Aorta (tissue), 5 donors: ENCODE measurements at places on chromosomes 7 and 10. TPM values are rescaled to one million over a fixed set of nuclear protein-coding genes. Genes with fewer than 3 reads are reported as not detected.

Gene KIF5B
- 111 TPM for total RNA-seq

Gene SMKR1
- total RNA-seq: not detected

Gene BICC1
- total RNA-seq: 17.3 TPM

GRCh38 chr10:110912374-110912773, 6.6 kb downstream of the BBIP1 start:
- H3K4me3 ChIP-seq: no peak overlapping the region
- DNase-seq: no peak
- H3K36me3 ChIP-seq: no peaks in the 10 kb centered on the region
- no peak overlapping the region for H3K27ac ChIP-seq
- no peaks in the 10 kb centered on the region for H3K27me3 ChIP-seq

- no peaks in the 10 kb centered on the region for H3K4me1 ChIP-seq
- no peaks in the 10 kb centered on the region for H3K36me3 ChIP-seq
- no peaks in the 10 kb centered on the region for H3K27me3 ChIP-seq
- no peak overlapping the region for H3K27ac ChIP-seq
- no peak for DNase-seq
- H3K4me3 ChIP-seq: no peak overlapping the region
These were observed 53.0 kb downstream of the ARHGAP12 start for GRCh38 chr10:31875608-31876007.

- no peak overlapping the region for H3K27ac ChIP-seq
- DNase-seq: no peak
- H3K36me3 ChIP-seq: no peaks in the 10 kb centered on the region
- H3K4me1 ChIP-seq: no peaks in the 10 kb centered on the region
- no peak overlapping the region for H3K4me3 ChIP-seq
These were observed 20.0 kb upstream of the CAPZA2 start for GRCh38 chr7:116842371-116842770.

GRCh38 chr7:107754642-107755041, 10.7 kb downstream of the CBLL1 start:
- H3K4me3 ChIP-seq: no peak overlapping the region
- H3K4me1 ChIP-seq: no peaks in the 10 kb centered on the region
- H3K27me3 ChIP-seq: no peaks in the 10 kb centered on the region
- DNase-seq: no peak

DNA sequence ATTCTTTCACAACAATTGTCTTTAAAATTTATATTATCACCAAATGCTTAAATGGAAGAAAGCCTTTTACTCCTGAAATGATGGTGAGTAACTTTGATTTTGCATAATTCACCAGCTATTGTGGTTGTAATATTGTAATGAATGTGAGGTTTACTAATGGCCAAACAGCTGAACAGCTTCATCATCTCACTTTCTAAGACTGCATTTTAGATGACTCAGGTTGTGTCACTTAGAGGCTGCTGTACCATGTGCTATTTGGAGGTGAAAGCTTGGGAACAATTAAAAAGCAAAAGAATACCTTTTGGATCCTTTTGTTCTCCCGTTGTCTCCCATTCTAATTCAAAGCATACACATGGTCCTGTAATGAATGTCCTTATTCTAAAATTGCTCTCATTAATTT, 604.0 kb upstream of the PFKP start:
- no peak overlapping the region for H3K27ac ChIP-seq
- H3K27me3 ChIP-seq: no peaks in the 10 kb centered on the region
- no peaks in the 10 kb centered on the region for H3K4me1 ChIP-seq
- H3K4me3 ChIP-seq: no peak overlapping the region
- no peaks in the 10 kb centered on the region for H3K36me3 ChIP-seq

DNA sequence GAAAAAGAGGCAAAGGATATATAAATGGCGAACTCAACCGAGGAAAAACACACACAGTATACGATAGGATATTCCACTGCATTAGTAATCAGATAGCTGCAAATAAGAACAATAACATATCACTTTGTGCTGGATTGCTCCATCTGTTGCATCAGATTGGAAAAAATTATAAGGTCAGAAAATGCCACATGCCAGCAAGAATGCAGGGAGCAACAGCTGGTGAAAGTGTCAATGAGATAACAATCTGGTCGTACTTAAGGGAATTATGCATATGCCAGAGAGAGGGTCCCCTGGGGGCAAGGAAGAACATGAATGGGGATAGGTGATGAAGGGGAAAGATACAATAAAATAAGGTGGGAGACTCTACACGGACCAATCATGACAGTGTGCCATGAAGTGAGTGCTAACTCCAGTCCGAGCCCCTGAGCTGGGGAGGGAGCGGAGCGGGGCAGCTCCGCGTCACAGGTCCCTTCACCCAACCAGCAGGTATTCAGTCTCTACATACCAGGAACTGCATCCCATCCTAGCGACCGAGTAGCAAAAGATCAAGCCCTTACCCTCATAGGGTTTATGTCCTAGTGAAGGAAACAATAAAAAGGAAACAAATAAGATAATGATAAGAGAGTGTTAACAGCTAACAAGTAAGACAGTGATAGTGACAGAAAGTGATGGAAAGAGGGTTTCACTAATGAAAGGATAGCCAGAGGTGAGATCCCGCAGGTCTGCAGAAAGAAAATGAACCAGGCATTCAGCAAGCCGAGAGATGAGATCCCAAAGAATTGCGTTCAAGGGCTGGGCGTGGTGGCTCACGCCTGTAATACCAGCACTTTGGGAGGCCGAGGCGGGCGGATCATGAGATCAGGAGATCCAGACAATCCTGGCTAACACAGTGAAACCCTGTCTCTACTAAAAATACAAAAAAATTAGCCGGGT, 9.4 kb downstream of the MPP7 start:
- no peaks in the 10 kb centered on the region for H3K27me3 ChIP-seq
- no peak overlapping the region for H3K4me3 ChIP-seq
- H3K4me1 ChIP-seq: peaks cover 12% of the 10 kb centered on the region
- DNase-seq: no peak
- H3K36me3 ChIP-seq: no peaks in the 10 kb centered on the region
